ENCODE measurements at places on chromosomes 2 and 18.
A peak's percentile ranks its signal among the peaks of the same experiment; 100 is the strongest.

DNA sequence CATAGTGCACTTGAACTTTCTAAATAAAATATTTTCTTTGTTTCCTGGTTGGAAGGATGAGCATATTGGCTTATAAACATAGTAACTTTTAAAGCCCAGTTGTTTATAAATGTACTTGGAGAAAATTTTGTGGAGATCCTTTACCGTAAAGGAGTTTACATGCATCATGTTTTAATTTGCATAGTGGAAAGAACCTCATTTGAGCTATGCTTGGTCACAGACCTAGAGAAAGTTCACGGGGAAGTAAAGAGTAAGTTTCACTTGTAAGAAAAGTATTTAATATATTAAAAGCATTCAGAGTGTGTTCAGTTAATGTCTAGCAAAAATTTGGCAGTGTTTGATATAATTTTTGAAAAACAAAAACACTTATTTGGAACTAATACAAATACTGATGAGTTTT lies 45.3 kb downstream of the PIKFYVE start:
- no peak for DNase-seq

- no peak for DNase-seq
Measured at GRCh38 chr18:29078273-29078672, 901.3 kb upstream of the CDH2 start.

- no peak for DNase-seq
Measured at GRCh38 chr2:23055251-23055650, 329.7 kb upstream of the KLHL29 start.

DNA sequence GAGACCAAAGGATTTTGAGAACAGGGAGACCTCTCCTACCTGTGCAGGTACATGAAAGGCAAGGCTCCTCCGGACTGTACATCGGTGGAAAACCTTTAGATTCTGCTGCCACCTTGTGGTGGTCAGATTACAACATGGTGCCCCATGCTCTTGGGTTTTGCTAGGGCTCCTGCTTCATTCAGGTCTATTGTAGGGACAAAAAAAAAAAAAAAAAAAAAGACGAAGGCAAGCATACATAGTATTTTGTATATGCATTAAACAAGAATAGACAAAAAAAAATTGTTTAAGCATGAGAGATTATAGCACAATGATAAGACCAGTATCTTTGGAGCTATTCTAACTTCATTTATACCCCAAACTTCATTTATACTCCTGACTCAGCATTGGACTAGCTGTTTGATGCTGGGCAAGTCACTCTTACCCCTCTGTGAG lies 27.4 kb upstream of the SPR start:
- DNase-seq: peak; percentile 44

DNA sequence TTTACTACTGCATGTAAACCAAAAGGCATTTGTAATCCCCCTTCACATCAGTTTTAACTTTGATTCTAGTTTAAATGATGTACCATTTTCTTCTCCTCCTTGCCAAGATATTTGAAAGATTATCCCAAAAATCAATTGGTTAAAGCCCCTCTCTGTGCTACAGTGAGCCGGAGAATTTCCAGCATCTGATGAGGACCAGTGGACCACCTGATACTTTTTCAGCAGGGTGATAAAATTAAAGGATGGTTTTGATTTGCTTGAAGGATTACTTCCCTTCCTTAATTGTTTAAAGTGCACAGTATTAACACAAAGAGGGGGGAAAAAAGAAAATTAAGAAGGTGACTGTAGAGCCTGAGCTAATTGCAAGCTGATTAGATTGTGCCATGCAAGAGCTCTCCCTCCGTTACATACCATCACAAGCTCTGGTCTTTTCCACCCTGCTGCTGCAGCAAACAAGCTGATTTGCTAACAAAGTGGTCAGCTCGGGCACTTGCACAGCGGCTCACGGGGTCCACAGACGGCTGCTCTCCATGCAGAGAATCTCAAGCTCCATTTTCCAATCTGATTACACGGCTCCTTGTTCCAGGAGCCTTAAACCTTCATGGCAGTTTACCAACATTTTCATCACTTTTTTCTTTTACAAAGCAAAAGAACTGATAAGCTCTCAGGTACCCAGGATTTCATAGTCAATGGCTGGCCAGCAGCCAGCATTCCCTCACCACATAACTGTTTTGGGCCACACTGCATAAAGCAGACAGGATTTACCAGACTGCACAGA lies 22.1 kb downstream of the FIGN start:
- no peak for DNase-seq

DNA sequence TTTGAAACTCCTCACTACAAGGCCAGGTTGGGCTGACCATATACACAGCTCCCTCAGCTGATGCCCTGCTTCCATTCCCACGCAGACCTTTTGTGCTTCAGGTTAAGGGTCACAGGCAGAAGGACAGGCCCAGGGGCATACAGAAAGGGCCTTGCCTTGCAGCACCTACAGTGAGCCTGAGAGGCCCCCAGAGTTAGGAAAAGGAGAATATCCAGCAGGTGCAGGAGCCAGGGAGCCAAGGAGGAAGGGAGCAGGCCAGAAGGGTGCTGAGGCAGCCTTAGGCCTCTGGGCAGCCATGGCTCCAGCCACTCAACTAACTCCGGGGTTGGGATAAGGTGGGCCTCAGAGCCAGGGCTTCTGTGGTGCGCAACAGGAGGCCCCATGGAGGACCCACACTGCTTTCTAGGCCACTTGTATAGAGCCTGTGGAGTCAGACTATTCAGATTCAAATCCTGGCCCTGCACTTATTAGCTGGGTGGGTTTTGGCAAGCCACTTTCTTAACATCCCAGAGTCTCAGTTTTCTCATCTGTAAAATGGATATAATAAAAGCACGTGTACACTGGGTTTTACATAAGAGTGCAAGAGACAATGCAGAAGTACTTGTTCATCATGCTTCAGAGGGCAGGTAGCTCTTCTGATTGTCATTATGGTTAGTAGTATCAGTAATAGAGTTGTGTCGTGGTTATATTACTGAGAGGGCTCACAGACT lies 214.6 kb upstream of the HAAO start:
- no peak for DNase-seq

DNA sequence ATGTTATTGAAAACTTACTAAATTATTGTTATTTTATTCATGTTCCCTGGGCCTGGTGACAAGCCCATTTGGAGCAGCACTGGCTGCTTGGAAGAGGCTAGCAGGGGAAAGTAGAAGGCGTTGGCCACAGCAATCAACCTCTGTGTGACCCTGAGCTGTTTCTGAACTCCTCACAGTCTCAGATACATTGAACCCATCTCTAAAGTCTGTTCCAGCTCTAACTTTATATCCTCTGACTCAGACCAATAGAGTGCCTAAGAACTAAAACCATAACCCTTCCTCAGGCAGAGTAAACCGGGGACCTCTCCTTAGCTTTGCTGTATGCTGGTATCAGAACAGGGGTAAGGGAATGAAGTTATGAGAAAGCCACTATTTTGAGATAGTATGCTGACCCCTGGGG lies 96.4 kb upstream of the NOL4 start:
- no peak for DNase-seq

GRCh38 chr2:102063941-102064678 lies 72.3 kb downstream of the IL1R2 start:
- DNase-seq: no peak

DNA sequence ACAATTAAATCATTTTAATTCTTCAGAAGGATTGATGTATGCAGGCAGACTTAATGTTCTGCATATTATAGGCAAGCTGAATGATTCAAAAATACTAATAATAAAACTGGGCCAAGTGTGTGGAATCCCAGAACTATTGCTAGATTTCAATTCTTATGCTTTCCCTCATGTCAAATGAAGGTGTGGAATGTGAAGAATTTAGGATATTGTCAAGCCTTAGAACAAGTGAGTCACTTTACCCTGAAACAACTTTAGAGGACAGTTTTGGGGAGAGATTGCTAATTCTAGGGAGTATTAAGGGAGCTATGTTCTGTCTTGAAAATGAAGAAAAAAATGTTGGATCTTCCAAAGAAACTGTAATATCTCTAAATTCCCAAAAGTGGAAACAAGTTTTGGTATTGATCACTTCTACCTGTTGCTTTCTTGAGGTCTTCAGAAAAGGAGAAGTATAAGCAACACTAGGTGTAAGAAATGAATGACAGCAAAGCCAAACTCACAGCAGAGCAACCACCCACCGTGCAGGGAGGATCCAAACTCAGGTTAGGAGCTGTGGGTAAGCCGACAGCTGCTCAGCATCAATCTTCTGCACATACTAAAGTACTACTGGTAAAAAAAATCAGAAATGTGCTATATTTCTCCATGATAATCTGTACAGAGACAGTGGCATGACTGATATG lies 818.1 kb downstream of the SLC4A3 start:
- no peak for DNase-seq

DNA sequence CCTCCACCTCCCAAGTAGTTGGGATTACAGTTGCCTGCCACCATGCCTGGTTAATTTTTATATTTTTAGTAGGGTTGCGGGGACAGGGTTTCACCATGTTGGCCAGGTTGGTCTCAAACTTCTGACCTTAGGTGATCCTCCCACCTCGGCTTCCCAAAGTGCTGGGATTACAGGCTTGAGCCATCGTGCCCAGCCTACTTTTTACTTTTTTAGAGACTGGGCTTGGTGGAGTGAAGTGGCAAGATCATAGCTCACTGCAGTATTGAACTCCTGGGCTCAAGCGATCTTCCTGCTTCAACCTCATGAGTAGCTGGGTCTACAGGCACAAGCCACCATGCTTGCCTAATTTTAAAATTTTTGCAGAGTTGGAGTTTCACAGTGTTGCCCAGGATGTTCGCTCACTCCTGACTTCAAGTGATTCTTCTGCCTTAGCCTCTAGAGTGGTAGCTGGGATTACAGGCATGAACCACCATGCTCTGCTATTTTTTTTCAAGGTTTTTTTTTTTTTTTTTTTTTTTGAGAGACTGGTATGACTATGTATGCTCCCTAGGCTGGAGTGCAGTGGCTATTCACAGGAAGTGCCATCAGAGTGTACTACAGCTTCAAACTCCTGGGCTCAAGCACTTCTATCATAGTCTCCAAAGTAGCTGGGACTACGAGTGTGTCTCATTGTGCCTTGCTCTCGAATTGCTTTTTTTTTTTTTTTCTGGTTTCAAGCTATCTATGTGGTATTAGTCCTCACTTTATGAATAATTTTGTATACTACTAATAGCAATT lies 11.9 kb downstream of the MSH2 start:
- no peak for DNase-seq

DNA sequence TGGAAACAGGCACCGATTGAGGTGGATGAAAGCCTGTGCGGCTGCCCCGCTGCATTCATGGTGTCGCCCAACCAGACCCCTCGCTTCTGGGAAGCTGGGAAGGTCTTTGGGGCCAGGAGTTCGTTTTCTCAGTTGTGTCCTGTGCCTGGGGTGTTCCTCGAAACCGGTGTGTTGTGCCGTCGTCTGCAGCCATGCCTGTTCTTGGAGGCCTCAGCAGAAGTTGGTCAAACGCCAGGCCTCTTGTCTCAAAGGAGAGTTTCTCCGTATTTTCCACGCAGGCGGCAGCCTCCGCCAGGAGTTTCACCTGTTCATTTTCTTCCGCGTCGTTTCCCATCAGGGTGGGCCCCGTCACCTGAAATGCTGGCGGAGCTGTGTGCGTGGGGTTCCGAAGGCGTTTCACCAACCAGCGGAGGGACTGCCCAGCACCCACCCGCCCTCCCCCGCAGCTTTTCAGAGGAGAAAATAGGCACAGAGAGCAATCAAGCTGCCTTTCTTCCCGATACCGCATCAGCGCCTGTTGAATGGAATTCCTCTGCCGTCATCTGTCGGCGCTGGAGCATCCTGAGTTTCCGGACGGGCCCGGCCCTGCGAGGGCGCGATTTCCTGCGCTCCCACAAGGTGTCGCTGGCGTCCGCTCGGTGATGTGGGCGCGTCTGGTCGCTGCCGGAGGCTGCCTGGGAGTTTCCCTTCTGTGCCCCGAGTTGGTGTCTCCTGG lies 17.0 kb upstream of the NFATC1 start:
- DNase-seq: peak; percentile 84

DNA sequence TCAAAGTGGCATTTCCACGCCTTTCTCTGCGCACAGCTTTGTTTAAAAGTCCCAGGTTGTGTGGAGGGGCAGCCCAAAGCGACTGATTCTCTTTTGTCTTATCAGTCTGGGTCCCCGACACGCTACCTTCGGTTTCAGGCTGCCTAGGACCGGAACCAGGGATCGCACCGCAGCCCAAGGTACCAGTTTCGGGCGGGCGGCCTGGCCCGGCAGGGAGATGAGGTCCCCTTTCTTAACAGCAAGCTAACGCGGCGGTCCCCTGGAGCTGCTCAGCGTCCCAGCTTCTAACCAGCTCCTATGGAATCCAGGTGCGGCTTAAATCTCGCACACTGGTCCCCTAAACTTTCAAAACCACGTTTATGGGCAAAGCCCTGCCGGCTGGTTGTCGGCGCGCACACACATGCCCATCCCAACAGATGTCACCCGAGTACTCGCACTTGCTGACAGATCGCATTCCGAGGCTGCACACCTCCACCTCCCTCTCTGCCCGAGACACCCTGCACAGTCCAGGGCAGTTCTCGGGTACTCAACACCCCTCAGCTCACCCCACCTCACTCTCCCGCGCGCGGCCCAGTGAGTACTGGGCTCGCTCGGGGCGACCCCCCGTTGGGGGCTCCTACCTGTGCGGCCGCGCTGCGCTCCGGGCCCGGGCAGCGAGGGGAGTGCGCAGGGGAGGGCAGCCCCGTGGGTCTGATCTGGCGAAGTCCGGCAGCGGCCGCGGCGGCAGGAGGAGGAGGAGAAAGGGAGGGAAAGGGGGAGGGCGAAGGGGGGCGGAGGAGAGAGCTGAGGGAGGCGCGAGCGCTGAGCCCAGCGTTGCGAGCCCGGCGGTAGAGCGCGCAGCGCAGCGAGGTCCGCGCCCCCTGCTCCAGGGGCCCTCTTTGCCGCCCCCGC lies at the start of gene EFEMP1:
TSS of gene EFEMP1 (minus strand) at position 692 of the 891 bp plus-strand sequence. CDS start 1,342 bp downstream, outside the sequence.
- DNase-seq: no peak

- no peak for DNase-seq
Measured at GRCh38 chr2:197240421-197241041, 70.0 kb downstream of the ANKRD44 start.

DNA sequence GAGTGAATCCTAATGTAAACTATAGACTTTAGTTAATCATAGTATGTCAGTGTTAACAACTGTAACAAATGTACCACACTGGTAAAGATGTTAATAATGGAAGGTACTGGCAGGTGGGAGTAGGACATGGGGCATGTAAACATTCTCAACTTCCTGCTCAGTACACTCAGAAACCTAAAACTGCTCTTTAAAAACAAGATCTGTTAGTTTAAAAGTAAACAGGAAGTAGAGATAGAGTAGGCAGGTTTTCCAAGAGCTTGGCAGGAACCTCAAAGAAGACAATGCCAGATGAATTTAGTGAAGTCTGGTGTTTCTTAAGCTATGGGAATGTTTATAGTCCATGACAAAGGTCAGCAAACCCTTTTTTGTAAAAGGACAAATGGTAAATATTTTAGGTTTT lies 46.6 kb downstream of the CCDC138 start:
- no peak for DNase-seq

DNA sequence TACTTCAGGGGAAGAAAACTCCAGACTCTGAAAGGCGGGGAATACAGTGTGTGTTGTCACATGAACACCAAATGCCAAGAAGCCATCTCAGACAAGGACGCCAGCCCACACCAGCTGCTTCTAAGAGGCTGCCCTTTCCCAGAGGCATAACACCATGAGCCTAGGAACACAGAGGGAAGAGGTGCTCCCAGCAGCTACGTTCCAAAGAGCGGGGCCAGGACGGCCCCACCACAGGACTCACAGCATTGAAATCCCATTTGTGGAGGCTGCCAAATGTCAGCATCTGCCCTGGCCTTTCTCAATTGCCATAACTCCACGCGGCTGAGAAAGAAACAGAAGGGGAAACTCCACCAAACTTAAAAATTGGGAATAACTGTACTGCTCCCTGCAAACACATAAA lies 20.1 kb upstream of the ID2 start:
- DNase-seq: no peak

Measured in T-helper 9 cell (primary cell).